ENCODE measurements at places on chromosomes 1 and 21. TPM values are rescaled to one million over a fixed set of nuclear protein-coding genes. Genes with fewer than 3 reads are reported as not detected.

Gene RPTN
- not detected for total RNA-seq

Gene GPR52
- total RNA-seq = 2.7 TPM

Gene LYPD8
- total RNA-seq = not detected

Gene IFI44
- 40.6 TPM for total RNA-seq

Gene CLCA1
- total RNA-seq = 0.29 TPM

Gene TTLL7
- 8.8 TPM for total RNA-seq

Gene PGBD2
- total RNA-seq = 2.9 TPM

Gene OR10X1
- total RNA-seq = not detected

Gene TTC24
- total RNA-seq = not detected

Gene KCNJ15
- total RNA-seq = 7.6 TPM

DNA sequence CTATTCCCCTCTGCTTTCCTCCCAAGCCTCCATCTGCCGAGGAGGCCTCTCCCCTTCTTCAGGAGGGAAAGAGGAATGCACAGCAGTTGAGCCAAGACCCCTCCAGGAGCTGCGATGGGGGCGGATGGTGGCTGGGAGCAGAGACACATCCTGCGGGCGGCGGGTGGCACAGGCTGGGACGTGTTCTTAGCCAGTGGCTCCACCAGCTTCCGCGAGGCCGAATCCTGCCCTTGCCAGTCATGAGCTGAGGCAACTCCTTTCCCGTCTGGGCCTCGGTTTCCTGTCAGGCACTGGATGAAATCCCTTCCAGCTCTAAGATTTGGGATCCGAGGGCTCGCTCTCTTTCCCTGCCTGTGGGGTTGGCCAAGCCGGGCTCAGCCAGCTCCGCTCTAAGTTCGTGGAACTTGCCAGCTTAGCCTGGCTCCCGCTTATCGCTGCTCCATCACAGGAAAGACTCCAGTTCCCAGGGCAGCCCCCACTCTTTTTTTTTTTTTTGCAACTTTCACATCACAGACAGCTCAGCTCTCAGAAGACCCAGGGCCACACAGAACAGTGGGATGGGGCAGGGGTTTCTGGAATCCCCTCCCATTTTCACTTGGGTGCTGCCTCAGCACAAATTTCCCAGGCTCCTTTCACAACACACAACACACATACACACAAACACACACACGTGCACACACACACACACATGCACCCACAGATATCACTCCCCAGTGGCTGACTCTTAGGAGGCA lies 506 bp downstream of the MYOM3 start:
- no peak for DNase-seq

DNA sequence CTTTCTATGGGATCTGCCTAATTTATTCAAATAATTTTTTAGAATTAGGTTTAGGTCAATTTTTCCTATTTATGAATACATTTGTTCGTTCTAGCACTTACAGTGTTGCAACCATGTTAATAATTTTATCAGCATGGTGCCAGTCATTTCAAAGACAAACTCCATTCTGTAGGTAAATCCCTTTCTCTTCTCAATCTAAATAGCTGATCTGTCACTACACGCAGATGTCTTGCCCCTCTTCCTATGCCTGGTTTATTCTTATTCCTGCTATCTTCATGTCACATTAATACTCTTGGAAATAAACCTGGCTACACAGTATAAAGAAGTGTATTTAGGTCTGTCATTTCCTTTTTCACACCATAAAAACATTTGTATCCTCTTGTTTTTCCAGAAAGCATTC lies 1172.4 kb downstream of the BRINP3 start:
- no peak for DNase-seq

DNA sequence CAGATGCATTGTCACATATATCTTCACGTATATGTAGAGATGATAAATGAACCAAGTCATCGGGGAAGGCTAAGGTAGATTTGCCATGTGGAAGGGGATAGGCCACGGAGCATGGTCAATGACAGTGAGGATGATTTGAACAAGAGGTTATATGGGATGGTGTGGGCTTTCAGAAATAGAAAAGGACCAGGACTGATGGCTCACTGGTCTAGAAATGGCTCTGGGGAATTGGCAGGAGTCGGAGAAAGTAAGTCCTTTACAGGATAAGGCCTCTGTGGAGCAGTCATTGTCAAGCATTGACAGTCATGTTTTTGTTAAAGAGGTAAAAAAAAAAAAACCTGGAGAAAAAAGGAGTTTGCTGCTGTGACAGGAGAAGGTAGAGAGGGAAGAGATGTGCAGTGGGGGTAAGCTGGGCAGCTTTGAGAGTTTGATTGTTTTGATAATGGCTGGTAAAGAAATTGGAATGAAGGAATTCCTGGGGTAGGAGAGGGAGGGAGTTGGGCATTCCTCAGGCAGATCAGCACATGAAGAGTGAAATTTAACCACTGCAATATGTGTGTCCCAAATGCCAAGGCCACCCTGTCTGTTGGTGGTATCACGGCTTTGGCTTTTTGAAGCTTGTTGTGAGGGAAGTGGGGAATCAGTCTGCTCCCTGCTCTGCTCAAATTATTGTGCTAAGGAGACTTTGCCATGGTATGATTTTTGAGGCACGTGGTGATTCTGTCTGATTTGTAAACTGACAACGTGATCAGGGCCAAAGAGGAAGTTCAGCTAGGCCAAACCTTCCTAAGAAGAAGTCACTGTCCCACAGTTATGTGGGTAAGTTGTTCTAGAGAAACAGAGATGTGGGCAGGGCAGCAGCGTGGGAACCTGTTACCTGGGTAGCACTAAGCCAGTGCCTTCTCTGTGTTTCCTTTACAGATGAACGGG lies 26.0 kb downstream of the MACF1 start:
- no peak for DNase-seq

GRCh38 chr1:3732434-3733093 lies 19.7 kb upstream of the CCDC27 start:
- DNase-seq = no peak

DNA sequence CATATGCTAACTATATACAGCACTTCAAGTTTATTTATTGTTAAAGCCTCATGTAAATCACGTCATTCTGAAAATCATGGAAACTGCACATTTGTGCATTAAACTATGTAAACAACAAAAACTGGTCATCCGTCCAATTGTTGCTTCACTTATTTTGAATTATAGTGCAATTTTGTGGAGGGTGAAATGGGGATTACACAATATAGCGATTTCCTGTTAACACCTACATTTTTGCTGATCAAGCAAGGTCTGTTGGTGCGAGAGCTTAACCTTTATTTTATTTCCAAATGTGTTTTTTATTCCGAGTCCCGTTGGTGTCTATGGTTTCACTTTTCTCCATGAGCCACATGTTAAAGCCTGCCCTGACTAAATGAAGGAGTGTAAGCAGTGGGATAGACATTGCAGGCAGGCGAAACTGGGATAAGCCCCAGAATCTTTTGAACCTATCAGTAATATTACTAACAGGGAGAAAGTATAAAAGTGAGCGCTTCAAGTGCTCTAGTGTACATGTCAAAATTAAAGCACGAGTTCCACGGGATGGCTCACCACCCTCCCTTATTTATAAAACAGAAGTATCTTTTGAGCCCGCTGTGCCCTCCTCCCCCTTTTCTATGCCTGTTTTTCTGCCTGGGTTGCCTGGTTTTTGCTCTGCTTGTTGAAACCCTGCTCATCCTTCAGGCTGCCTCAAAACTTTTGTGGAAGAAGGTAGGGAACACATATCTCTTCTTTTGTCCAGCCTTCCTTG lies 120.7 kb downstream of the NFIA start:
- DNase-seq = no peak

DNA sequence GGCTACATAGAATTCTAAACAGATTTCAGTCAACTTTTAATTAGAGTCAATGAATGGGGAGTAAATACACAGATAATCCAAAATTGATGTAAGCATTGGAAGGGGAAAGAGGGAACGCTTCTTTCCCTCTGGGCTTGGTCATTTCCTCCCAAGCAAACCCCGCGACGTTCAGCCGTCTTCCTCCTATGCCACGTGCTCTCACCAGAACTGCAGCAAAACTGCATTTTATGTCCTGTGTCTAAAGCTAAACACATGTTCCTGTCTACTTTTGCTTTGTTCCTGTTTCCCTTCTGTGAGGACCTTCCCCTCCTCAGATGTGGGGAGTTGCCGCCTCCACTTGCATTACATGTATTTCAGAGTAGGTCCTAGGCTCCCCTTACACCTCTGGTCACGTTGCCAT lies 27.2 kb downstream of the UTP25 start:
- no peak for DNase-seq

DNA sequence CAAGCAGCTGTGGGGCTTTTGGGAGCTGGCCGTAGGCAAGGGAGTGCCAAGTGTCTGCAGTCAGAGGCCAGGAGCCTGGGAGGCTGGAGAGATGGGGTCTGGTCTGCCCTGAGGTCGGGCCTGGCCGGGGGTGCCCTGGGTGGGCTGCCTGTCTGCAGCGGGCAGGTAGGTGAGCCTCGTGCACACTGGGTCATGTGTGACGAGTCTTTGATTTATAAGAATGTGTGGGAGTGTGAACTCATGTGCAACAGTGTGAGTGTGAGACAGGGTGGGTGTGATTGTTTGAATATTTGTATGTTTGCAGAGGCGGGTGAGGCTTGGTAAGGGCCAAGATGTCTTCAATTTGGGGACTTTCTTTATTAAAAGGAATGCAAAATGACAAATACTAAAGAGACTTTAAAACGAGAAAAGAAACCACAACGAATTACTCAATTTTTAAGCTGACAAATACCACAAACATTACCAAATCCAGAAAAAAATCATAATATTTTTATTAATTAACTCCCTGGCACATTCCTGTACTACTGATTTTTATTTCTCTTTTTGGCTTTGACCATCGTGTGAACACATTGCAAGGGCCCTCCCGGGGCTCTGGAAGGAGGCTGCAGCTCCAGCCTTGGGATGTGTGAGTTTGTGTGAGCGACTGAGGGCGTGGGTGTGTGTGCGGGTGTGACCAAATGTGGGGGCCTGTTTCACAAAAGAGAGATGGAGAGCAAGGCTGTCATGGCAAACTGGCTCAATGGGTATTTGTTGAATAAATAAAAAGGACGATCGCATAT lies 110.3 kb upstream of the WNT4 start:
- DNase-seq = no peak

- no peak for DNase-seq
Measured at GRCh38 chr1:117803318-117803717, 126.1 kb downstream of the GDAP2 start.

DNA sequence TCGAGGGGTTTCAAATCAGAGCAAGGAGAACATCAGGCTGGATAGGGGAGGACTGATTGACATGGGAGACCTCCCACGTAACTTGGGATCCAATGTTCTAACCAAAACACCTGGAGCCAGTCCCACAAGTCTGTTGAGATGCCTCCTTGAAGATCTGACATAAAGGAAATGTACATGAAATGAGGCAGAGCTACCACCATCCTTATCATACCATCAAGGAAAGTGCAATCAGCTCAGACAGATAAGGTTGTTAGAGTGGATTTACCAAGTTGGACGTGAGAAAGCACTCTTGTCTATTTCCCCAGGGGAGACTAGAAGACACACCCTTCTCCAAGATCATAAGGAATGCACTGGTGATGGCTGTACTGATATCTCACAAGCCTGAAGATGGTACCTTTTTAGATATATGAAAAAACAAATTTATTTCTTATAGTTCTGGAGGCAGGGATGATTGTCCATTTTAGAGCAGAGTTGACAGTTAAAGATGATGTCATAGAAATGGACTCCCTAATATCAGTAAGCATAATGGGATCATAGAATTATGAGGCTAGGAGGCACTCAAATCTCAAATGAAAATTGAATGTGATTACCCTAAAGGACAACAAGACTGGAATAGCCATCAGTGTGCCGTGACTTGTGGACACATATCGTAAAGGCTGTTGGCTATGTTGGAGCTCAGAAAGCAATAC lies 129.1 kb upstream of the RAB4A start:
- no peak for DNase-seq

DNA sequence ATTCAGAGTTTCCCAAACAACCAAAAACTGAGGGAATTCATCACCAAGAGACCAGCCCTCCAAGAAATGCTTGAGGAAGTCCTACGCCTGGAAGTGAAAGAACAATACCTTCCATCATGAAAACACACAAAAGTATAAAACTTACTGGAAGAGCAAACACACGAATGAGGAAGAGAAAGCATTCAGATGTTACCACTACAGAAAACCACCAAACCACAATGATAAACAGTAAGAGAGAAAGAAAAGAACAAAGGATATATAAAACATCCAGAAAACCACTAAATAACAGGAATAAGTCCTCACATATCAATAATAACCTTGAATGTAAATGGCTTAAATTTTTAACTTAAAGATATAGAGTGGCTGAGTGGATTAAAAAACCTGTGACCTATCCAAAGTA lies 58.5 kb upstream of the BCL10 start:
- DNase-seq = no peak

GRCh38 chr1:242132121-242132817 lies 133.4 kb upstream of the MAP1LC3C start:
- DNase-seq = no peak

DNA sequence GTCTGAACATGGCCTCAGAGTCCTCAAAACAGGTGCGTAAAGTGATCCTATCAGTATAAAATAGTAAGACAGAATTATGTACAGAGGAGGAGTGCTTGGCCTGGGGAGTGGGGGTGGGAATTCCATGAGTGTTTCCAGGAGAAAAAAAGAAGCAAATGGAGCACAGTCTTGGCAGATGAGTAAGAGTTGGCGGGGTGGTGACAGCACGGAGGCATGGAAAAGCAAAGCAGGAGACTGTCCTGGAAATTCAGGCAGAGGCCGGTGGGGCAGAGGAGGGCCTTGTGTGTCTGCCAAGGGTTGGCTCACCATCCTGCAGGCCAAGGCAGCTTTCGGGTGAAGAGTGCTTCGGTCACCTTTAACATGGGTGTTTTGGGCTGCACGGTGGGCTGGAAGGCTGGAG lies 63.4 kb downstream of the OPTC start:
- no peak for DNase-seq

GRCh38 chr1:87410776-87411480 lies 82.2 kb downstream of the LMO4 start:
- DNase-seq = no peak

GRCh38 chr1:1326075-1326605 lies 1.5 kb downstream of the CPTP start:
- DNase-seq = no peak

DNA sequence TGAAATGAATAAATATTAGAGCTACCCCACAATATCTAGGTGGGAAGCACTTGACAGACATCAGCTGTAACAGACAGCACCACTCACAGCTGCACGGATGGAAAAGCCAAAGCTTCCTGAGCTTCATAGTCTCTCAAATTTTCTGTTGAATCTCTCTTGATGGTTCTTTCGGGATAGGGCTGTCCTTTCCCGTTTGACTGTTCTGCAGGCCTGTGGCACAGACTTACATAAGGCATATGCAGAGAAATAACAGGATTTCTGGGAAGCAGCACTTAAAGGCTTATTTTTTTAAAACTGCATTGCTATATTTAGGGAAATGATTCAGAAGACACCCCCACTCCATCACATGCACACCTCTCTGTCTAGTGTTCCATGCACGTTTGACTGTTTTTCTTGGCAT lies 77.5 kb downstream of the ZNF648 start:
- no peak for DNase-seq

GRCh38 chr1:217344712-217345111 lies 286.2 kb downstream of the GPATCH2 start:
- no peak for DNase-seq

GRCh38 chr1:208985231-208985630 lies 598.3 kb upstream of the CAMK1G start:
- DNase-seq = no peak

DNA sequence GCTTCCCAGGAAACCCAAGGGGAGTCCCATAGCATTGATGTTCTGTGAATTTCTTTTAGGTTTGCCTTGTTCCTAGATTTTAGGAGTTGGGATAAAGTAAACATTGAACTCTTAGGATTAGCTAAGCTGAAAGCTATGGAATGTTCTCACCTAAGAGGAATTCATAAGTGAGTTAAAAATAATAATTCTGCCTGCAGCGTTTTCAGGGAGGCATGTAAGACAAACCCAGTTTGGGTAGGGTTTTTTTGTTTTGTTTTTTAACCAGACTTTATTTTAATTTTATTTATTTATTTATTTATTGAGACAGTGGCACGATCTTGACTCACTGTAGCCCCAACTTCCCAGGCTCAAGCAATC lies 28.9 kb upstream of the CD101 start:
- DNase-seq = no peak
